ENCODE measurements at places on chromosomes 16 and 17. TPM values are rescaled to one million over a fixed set of nuclear protein-coding genes. Genes with fewer than 3 reads are reported as not detected.

MPP2 gene
- total RNA-seq: 3.6 TPM

MEIOC gene
- not detected for total RNA-seq

GSPT1 gene
- total RNA-seq: 41.1 TPM

INPP5K gene
- 23.8 TPM for total RNA-seq

NKD1 gene
- under 0.01 TPM for total RNA-seq

SYNGR3 gene
- 2.7 TPM for total RNA-seq

NSMCE1 gene
- 133 TPM for total RNA-seq

KIF2B gene
- not detected for total RNA-seq

ABCA3 gene
- total RNA-seq: 0.26 TPM

PLLP gene
- 0.16 TPM for total RNA-seq

CA7 gene
- not detected for total RNA-seq

CDH1 gene
- total RNA-seq: 0.16 TPM

RPRML gene
- not detected for total RNA-seq

TMIGD1 gene
- total RNA-seq: not detected

KRT20 gene
- total RNA-seq: not detected
